ENCODE measurements at places on chromosomes 12 and 14. TPM values are rescaled to one million over a fixed set of nuclear protein-coding genes. Genes with fewer than 3 reads are reported as not detected.

The CMKLR1 gene
- total RNA-seq = 10.0 TPM

The JAG2 gene
- total RNA-seq = 27.0 TPM

The DBX2 gene
- total RNA-seq = 0.10 TPM

The FOXG1 gene
- total RNA-seq = not detected

The ENDOU gene
- 20.8 TPM for total RNA-seq

All from skin of body (tissue), 3 donors.